ENCODE measurements at places on chromosomes 16 and 17. TPM values are rescaled to one million over a fixed set of nuclear protein-coding genes. Genes with fewer than 3 reads are reported as not detected.

GRCh38 chr17:82388922-82389283, 17.3 kb downstream of the UTS2R start:
- no peaks in the 10 kb centered on the region for H3K36me3 ChIP-seq
- no peak for DNase-seq
- peaks cover 2% of the 10 kb centered on the region for H3K27me3 ChIP-seq
- H3K4me1 ChIP-seq, result no peaks in the 10 kb centered on the region

GRCh38 chr16:10840703-10841102, 22.1 kb upstream of the TVP23A start:
- H3K27me3 ChIP-seq, result peaks cover 39% of the 10 kb centered on the region
- no peak overlapping the region for H3K27ac ChIP-seq
- no peak overlapping the region for H3K4me3 ChIP-seq

- peaks cover 3% of the 10 kb centered on the region for H3K27me3 ChIP-seq
- no peak for DNase-seq
- H3K4me1 ChIP-seq, result peaks cover 5% of the 10 kb centered on the region
- H3K27ac ChIP-seq, result no peak overlapping the region
Observed at GRCh38 chr17:20122254-20122879, 113.2 kb downstream of the SPECC1 start.

GRCh38 chr17:49946208-49946607, 22.8 kb upstream of the DLX4 start:
- no peak for DNase-seq
- no peaks in the 10 kb centered on the region for H3K36me3 ChIP-seq
- H3K4me3 ChIP-seq, result no peak overlapping the region
- peaks cover 52% of the 10 kb centered on the region for H3K27me3 ChIP-seq

ZNF629 gene
- total RNA-seq, result 41.0 TPM

DNA sequence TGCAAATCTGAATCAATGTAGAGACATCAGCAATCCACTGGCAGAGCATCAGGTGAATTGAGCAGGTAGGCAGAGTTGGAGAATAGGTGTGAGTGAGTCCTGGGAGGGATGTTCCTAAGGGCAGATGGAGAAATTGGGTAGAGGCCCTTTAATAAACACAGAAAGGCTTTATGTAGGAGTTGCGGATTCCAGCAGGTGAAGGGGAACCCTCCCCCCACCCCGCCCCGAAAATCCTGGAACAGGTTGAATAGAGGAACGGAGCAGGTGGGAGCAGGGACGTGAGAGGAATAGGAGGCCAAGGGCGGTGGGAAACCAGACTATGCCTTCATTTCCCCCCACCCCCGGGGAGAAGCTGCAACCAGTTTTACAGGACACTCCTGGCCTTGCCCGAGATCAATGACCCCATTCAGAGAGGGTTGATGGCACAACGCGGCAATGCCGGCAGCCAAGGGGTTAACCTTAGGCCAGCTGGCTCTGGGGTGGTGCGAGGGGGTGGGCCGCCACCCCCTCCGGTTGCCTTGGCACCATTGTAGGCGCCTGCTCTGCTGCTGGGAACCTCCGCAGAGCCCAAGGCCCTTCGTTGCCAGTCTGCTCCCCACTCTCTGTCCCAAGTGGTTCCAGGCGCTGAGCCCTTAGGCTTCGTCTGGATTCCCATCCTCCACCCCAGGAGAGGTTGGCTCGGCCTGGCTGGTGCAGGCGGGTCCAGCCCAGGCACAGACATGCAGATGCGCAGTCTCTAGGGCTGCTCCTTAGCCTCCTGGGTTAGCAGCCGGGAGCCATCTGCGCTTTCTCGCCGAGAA, 814 bp upstream of the RUNDC3A start:
- DNase-seq, result peak; percentile 46
- no peaks in the 10 kb centered on the region for H3K36me3 ChIP-seq
- H3K27ac ChIP-seq, result no peak overlapping the region
- peak overlapping the region; percentile 85 for H3K4me3 ChIP-seq

DNA sequence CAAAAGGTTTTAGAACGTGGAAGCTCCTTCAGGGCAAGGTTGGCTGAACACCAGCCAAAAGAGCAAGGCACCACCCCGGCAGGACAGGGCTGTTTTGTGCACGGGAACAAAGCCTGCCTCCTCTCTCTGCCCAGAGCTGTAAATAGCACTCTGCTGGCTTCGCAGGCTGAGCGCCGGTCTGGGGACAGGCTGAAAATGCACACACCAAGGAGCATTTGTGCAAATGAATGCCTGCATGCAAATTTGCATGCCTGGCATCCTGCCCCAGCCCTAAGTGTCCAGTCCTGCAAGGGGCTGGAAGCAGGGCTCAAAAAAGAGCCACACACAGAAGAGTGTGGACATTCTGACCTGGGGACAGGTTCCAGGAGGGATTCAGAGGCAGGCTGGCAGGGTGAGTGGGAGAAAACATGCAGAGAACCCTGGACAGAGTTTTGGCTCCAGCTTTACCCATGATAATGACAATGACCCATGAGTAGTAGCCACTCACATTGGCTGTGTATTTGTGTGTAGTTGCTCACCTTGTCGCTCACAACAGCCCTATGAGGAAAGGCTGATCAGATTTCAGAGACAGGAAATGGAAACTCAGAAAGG, 11.7 kb downstream of the ABAT start:
- H3K4me1 ChIP-seq, result peaks cover 42% of the 10 kb centered on the region
- peak; percentile 31 for DNase-seq

DNA sequence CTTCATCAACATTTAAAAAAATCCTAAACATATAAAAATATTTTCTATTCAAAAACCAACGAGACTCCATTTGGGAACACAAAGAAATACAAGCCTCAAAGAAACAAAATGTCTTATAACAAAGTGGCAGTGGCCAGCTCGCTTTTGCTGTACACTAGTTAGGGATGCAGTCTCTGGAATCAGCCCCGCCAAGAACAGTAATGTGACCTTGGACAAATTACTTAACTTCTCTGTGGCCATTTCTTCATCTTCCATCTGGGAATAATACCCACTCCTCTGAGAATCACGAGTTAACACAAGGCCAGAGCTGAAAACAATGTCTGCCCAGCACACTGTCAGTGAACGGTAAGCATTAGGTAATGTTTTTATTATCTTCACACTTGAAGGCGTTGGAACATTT, 5.6 kb downstream of the STAT5B start:
- no peak for DNase-seq
- H3K4me3 ChIP-seq, result no peak overlapping the region
- H3K36me3 ChIP-seq, result no peaks in the 10 kb centered on the region
- H3K4me1 ChIP-seq, result peaks cover 34% of the 10 kb centered on the region
- no peaks in the 10 kb centered on the region for H3K27me3 ChIP-seq

- H3K4me1 ChIP-seq, result peaks cover 9% of the 10 kb centered on the region
- no peaks in the 10 kb centered on the region for H3K36me3 ChIP-seq
- no peak overlapping the region for H3K4me3 ChIP-seq
- peak overlapping the region; percentile 40 for H3K27ac ChIP-seq
- peaks cover 19% of the 10 kb centered on the region for H3K27me3 ChIP-seq
Observed at GRCh38 chr16:55876854-55877253, 1.7 kb upstream of the CES5A start.

- no peaks in the 10 kb centered on the region for H3K27me3 ChIP-seq
- H3K36me3 ChIP-seq, result peaks cover 7% of the 10 kb centered on the region
- no peak overlapping the region for H3K4me3 ChIP-seq
- H3K27ac ChIP-seq, result no peak overlapping the region
Observed at GRCh38 chr17:2279707-2280106, 23.9 kb downstream of the SMG6 start.

HOXB4 gene
- 4.4 TPM for total RNA-seq

GRCh38 chr16:84844049-84844350, 24.2 kb downstream of the CRISPLD2 start:
- H3K4me1 ChIP-seq, result peaks cover 46% of the 10 kb centered on the region
- DNase-seq, result no peak
- no peaks in the 10 kb centered on the region for H3K36me3 ChIP-seq
- peaks cover 57% of the 10 kb centered on the region for H3K27me3 ChIP-seq
- H3K4me3 ChIP-seq, result no peak overlapping the region
- H3K27ac ChIP-seq, result no peak overlapping the region

- DNase-seq, result no peak
- H3K36me3 ChIP-seq, result no peaks in the 10 kb centered on the region
- no peak overlapping the region for H3K27ac ChIP-seq
- no peaks in the 10 kb centered on the region for H3K27me3 ChIP-seq
- H3K4me1 ChIP-seq, result peaks cover 18% of the 10 kb centered on the region
Observed at GRCh38 chr16:49542391-49542891, 168.8 kb downstream of the C16orf78 start.

PDE6G gene
- total RNA-seq, result 0.45 TPM

NUP85 gene
- total RNA-seq, result 126 TPM

CES3 gene
- total RNA-seq, result 2.4 TPM

SGCA gene
- not detected for total RNA-seq

IL21R gene
- 0.55 TPM for total RNA-seq

GRCh38 chr16:14086477-14086876, 15.4 kb downstream of the MRTFB start:
- H3K27ac ChIP-seq, result no peak overlapping the region
- H3K4me1 ChIP-seq, result peaks cover 23% of the 10 kb centered on the region
- peaks cover 19% of the 10 kb centered on the region for H3K36me3 ChIP-seq
- H3K4me3 ChIP-seq, result no peak overlapping the region

DNA sequence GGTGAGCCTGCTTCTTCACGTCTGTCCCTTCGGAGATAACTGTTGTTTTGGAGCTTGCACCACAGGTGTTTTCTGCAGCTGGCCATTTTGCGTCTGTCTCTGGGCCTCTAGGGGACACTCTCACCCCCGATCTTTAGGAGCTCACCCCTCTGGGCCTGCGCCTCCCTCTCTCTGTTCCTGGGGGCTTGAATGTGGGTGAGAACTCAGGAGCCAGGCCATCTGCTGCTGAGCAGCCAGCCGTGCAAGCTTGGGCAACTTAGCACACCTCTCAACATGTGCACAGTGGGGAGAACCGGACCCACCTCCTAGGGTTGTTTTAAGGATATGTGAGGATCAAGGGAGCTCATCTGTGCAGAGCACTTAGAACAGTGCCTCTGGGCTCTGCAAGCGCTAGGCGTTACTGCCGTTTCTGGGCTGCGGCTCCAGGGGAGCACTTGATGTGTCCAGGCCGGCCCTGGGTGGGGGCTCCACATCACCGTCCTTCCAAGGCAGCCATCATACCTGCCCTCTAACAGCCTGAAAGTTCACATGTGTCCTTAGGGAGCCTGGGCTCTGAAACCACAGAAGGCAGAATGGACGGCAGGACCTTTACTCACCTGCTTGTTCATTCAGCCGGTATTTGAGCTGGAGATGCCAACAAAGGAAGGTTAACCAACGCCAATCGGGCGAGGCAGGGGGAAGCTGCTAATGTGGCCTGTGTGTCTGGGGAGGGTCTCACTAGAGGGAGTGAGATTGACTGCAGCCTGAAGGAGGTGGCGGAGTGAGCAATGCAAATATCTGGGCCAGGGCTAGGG, 66.3 kb downstream of the MRC2 start:
- peak overlapping the region; percentile 44 for H3K27ac ChIP-seq
- no peaks in the 10 kb centered on the region for H3K36me3 ChIP-seq
- H3K4me3 ChIP-seq, result peak overlapping the region; percentile 10
- no peaks in the 10 kb centered on the region for H3K27me3 ChIP-seq
- H3K4me1 ChIP-seq, result peaks cover 19% of the 10 kb centered on the region
- no peak for DNase-seq

GRCh38 chr16:53768593-53768992, 64.6 kb downstream of the FTO start:
- DNase-seq, result no peak
- no peaks in the 10 kb centered on the region for H3K36me3 ChIP-seq
- no peaks in the 10 kb centered on the region for H3K27me3 ChIP-seq
- H3K4me1 ChIP-seq, result peaks cover 16% of the 10 kb centered on the region
- no peak overlapping the region for H3K27ac ChIP-seq

ICAM2 gene
- not detected for total RNA-seq

SLC6A2 gene
- total RNA-seq, result not detected

MYH13 gene
- total RNA-seq, result not detected

GRCh38 chr17:143785-144281, 6.5 kb downstream of the SCGB1C2 start:
- H3K27me3 ChIP-seq, result peaks cover 11% of the 10 kb centered on the region
- DNase-seq, result peak; percentile 98
- no peak overlapping the region for H3K4me3 ChIP-seq
